ENCODE measurements at places on chromosomes 12 and 14.

DNA sequence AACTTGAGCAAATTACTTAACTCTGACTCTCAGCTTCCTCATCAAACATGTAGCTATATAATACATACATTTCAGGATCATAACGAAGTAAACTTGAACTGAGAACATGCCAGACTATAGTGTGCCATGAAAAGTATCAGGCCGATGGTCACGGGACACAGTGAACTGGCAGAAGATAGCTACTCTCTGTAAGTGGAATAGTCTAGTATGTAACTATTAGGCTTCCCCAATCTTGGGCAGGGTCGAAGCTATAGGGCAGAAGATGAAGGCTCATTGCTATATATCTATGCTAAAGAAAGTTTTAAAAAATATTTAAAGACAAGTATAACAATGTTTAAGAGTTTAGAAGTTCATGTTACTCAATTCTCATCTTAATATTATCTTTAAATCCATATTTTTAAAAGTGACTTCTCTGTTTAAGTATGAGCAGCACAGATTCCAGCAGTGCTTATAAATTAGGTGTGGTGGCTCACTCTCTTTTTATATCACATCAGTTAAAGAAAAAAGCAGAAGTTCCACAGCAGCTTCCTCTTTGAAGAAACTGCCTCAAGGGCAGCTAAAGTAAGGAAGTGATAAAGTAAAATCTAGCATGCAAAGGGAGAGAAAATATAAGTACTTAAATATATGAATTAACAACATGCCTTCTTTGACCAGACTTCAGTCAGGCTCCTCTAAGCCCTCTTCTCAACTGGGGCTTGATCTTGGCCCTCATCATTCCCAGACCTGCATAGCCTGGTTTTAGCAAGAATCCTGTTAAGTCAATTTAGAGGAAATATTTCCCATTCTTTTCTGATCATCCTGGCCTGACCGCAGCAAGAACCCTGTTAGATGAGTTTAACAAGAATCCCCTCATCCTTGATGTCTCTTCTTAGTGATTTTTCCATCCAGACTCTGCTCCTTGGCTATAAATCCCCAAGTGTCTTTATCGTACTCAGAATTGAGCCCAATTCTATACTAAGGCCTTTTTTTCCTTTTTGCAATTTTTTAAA, 8.4 kb upstream of the GLIPR1 start:
- no peak for DNase-seq

DNA sequence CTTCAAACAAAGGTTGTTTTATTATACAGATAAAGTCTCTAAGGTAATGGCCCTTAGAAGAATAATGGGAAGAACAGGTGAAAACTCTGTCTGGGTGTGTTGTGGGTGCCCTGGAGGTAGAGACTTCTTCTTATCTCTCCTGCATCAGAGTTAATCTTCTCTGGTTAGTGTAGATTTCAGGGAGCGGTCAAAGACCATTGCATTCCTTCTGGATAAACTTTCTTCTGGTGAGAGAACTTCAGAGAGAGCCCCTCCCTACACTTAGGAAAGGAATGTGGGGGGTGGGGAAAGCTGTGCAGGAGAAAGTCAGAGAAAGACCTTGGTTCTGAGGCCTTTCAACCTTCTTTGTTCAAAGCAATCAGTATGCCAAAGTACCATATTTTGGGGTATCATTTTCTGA, 658.5 kb downstream of the DIO2 start:
- DNase-seq = no peak

DNA sequence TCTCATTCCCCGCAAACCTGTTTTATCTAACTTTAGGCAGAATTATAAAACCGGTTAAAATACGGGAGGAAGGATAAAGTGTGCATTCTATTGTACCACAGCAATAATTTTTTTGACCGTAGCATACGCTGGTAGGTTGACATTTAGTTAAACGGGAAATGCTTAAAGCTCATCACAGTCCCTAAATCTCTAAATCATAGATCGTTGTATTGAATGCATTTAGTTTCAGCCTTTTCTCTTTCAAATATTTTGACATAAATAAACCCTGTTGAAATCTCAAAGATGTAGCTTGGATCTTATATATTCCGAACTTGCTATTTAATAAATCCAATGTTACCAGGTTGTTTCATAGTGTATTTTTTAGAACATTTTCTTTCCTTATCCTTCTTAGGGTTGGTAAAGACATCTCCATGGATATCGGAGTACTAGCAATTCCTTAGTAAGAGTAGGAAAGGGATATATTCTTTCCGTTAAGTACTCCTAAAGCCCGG, 798 bp downstream of the CLEC2B start:
- no peak for DNase-seq

- DNase-seq = peak; percentile 59
These were observed 768.1 kb upstream of the TBX3 start for GRCh38 chr12:115451780-115452736.

DNA sequence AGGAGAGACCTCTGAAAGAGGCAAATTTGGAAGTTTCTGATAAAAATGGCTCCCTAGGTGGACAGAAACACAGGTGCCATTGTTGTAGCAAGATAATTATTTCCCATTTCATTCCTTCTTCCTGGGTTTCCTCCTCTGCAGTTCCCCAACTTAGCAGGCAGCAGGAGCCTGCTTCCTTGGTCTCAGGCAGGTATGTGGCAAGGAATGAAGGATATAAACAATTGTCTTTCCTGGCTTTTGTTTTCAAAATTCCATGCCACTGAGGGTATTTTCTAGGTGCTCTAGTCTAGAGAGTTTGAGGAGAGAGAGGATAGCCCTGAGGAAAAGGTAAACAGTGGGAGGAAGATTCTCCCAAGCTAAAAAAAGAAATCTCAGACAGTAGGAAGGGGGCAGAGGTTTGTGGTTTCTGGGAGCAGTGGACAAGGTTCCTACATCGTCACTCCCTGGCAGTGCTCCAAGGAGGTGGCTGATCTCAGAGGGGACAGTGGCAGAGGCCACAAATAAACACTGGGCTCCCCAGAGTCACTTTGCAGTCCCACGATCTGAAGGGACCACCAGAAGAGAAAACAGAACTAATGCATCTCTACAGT, 82.6 kb upstream of the IGF1 start:
- no peak for DNase-seq

DNA sequence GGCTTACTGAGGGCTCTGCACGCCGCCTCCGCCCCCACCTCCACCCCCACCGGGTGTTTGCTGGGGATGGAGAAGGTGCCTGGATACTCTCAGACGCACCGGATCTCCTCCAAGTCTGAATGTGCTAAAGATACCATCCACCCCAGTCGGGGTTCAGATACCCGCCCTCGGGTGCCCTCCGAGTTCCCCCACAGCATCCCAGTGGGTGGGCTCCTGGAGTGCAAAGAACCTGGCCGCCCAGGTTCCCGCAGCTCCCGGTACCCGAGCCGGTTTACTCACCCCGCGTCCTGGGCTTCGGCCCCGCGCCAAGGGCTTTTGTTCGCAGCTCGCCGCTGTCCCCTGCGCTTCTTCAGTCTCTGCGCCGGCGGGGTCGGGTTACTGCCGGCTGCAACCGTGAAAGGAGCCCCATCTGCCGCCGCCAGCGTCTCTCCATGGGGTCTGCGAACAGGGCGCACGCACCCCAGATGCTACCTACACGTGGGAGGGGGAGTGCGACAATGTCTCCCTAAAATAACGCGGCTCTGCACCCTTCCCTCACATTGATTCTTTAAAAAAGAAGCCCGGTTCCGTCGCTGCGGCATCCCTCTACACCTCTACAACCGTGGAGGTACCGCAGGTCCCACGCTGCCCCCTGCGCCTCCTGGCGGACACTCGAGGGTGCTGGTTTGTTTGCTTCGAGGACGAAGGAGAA, at the start of gene CCDC177:
CCDC177 (minus strand) TSS at position 609 of the 691 bp plus-strand sequence. CDS start 1,249 bp downstream, outside the sequence.
- DNase-seq = peak; percentile 81

DNA sequence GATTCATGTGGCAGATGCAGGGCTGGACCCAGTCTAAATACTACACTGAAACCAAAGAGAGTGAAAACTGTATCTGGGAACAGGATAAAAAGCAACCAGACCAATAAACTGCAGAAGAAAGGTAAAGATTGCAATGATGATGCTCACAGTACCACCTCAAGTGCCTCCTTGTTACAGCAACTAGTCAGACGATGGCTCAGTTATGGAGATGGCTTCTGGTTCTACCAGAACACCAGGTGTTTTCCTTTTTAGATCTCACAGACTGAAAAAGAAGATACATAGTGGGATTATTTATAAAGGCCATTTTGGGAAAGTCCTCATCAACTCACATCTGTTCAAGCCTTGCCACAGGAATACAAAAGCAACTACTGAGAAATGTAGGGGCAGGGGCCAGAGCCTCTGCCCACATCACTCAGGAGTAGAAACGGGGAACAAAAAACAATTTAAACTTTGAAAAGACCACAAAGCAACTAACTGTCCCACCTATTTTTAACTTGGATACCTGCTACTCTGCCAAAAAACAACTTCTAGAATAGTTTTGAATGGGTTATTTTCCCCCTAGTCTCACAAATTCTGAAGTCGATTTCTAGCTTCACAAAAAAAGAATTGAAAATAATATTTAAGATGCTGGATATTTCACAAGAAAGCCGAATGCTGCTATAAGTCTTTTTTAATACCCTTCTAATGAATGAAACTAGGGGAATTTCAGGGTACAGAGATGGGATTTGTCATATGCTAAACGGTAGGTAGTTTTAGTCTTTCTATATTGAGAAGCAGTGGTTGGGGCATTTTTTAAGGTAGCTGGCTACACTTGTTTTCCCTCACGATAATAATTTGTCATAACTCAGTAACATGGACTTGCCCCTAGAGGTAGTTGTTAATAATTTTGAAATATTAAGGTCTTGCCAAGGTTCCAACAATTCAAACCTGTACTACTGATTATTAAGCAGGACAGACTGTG, 197.2 kb upstream of the TMPO start:
- DNase-seq = no peak

GRCh38 chr12:76547526-76547925, 12.0 kb downstream of the OSBPL8 start:
- DNase-seq = no peak

DNA sequence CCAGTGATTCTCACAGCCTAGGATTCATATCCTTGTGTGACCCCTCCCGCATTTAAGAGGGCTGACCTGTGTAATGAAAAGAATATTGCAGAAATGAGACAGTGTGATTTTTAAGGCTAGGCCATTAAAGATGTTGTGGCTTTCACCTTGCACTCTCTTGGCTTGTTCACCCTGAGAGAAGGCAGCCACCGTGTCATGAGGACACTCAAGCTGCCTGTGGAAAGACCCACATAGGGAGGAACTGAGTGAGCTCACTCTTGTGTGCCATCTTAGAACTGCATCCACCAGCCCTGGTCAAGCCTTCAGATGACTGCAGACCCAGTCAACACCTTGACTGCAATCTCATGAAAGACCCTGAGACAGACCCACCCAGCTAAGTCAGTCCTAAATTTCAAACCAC, 46.3 kb upstream of the TMPO start:
- no peak for DNase-seq

- DNase-seq = peak; percentile 78
These were observed 75.2 kb downstream of the PRIMA1 start for GRCh38 chr14:93712838-93713724.

- no peak for DNase-seq
These were observed 290.6 kb downstream of the ZFP36L1 start for GRCh38 chr14:68502230-68502629.

DNA sequence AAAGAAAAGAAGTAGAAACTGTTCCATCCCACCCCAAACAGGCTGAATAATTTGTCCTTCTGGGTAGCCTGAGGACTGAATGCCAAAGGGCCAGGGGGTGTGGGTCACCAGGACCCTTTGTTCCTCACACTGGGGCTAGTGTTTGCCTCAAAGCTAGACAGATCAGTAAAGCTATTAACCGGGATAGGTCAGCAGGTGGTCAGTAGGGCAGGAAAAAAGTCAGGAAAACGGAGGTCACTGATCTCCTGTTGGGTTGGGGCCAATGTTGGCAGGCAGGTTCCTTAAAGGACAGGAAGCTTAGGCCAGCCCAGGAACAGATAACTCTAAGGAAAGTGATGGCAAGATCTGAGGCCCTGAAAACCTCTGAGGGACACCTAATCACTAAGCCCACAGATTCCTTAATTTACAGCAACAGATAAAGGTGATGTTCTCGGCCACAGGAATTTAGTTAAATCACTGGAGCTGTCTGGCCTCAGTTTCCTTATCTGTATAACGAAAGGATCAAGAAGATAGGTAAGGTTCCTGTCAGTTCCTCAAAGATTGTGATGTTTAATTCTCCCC, 22.7 kb upstream of the TMPO start:
- DNase-seq = no peak

- no peak for DNase-seq
These were observed 117.8 kb downstream of the MED13L start for GRCh38 chr12:116159593-116160200.

DNA sequence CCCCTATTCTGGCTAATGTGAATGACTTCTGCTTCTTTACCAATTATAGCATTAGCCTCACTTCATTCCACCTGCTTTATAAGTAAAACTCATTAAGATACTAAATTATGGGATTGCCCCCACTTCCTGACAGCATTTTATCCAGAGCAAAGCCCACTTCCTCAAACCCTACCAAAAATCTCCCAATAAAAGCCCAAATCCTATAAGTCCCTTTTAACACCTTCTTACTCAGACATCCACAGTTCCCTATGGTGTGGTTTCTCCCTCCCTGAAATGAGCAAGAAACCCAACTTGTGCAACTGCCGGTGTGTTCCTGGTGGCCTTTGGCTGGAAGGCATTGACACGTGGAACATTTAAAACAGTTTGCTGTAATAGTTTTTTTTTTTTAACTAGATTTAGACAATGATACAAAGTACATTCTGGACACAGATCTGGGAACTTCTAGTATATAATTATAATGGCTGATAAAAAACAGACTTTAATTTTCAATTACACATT, 53.1 kb downstream of the BRMS1L start:
- DNase-seq = no peak

GRCh38 chr12:116365114-116365513, 87.6 kb upstream of the MED13L start:
- no peak for DNase-seq

GRCh38 chr12:86683568-86684304, 427.5 kb upstream of the MGAT4C start:
- no peak for DNase-seq

DNA sequence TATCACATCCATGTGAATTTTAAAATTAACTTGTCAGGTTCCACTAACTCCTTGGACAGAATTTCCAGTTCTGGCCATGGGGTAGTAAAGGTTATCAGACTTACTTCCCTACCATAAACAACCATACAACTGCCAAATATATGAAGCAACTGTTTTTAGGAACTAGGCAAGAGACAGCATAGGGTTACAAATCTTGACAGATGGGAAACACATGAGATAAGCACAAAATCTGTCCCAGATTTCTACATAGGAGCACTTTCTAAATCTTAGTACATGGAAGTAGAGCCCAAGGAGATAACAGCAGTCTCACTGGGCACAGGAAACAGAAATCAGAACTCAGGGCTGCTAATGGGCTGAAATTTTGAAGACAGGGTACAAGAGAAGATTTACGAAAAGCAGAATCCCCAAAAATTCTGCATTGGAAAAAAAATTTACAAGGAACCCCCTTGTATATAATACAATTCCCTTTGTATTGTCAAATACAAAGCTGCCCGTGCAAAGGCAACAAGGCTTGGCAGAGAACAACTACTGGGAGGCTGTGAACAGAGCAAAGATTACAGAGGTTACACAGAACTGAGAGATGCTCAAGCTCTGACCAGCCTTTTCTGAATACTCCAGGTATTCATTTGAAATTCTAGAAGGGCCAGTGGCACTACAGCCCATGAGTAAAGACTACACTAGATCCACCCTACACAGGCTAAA, 43.2 kb downstream of the GALNT4 start:
- no peak for DNase-seq

Measured in COR-L47 (cell line).